Type B pancreatic cell (in vitro differentiated cells): ENCODE measurements at places on chromosomes 12 and 14. TPM values are rescaled to one million over a fixed set of nuclear protein-coding genes. Genes with fewer than 3 reads are reported as not detected.

- no peak overlapping the region for H3K4me3 ChIP-seq
- peaks cover 22% of the 10 kb centered on the region for H3K27me3 ChIP-seq
- H3K36me3 ChIP-seq = peaks cover 6% of the 10 kb centered on the region
- H3K4me1 ChIP-seq = no peaks in the 10 kb centered on the region
- no peak overlapping the region for H3K27ac ChIP-seq
- no peak for DNase-seq
Measured at GRCh38 chr12:15797818-15798217, 8.6 kb upstream of the EPS8 start.

GRCh38 chr12:74885775-74886174, 323.9 kb downstream of the KCNC2 start:
- no peak overlapping the region for H3K27ac ChIP-seq
- no peak overlapping the region for H3K4me3 ChIP-seq
- H3K4me1 ChIP-seq = peaks cover 10% of the 10 kb centered on the region
- DNase-seq = no peak
- no peaks in the 10 kb centered on the region for H3K36me3 ChIP-seq
- H3K27me3 ChIP-seq = no peaks in the 10 kb centered on the region

DNA sequence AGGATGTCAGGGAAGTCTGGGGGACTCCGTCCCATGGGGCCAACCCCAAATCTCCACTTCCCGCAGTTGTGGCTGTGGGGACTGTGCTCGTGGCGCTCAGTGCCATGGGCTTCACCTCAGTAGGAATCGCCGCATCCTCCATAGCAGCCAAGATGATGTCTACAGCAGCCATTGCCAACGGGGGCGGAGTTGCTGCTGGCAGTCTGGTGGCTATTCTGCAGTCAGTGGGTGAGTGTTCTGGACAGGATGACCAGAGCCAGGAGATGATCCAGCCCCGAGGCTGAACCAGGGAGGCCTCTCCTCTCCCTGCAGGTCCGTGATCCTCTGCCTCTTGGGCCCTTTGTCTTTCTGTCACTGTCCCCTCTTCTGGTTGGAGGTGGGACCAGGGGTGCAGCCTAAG, 8.8 kb upstream of the IFI27 start:
- H3K27me3 ChIP-seq = no peaks in the 10 kb centered on the region
- no peak overlapping the region for H3K27ac ChIP-seq
- H3K4me3 ChIP-seq = no peak overlapping the region
- DNase-seq = no peak
- H3K36me3 ChIP-seq = peaks cover 18% of the 10 kb centered on the region

DNA sequence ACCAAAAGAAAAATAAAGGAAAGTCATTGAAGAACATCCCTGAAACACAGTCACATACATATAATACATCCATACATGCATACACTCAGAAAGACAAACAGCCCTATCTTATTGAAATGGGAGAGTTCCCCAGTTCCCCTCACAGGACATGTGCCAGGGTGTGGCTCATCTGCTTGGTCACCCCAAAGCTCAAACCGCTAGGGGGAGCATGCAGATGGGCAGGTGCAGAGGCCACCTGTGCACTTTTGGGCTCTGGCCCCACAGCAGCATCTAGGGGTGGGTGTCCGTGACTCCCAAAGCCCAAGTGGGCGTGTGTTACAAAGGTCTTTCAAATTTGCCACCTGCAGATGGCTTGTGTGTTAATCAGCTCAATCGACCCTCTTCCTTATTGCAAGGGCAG, 75.2 kb downstream of the CMAS start:
- no peaks in the 10 kb centered on the region for H3K4me1 ChIP-seq
- H3K27me3 ChIP-seq = peaks cover 17% of the 10 kb centered on the region
- H3K27ac ChIP-seq = no peak overlapping the region
- no peak overlapping the region for H3K4me3 ChIP-seq
- no peaks in the 10 kb centered on the region for H3K36me3 ChIP-seq
- no peak for DNase-seq

DNA sequence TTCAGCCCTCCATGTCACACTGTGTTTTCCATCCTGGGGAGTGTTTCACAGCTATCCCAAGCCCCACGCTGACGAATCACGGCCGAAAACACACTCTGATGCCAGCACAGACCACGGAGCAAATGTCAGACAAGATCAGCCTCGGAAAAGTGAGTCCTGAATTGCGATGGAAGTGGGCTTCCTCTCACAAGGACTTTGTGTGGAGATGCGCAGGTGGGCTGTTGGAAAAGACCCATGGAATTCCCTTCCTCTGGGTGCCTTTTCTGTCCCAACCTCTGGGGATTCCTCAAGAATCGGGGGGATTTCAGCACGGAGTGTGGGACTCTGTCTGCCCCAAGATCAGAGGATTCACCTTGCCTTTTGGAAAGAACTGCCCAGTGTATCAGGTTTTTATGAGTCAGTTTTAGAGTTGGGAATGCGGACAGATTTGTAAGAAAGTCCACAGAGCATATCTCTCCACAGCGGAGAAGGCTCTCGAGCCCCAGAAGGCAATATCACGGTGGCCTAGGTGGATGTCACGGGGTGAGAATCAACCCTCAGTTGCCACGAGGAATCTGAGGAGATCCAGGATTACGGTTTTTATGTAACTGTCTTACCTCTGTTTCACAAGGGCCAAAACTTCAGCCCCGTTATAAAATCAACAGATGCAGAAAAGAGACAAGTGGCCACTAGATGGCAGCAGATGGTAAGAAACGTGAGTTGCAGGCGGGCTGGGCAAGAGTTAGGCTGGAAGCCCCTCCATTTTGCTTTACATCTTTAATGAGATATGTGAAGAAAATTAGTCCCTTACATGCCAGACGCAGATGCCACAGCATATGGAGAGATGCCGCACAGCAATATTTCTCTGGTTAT, 201.9 kb downstream of the DAD1 start:
- DNase-seq = peak; percentile 79
- H3K4me1 ChIP-seq = peaks cover 22% of the 10 kb centered on the region
- H3K36me3 ChIP-seq = no peaks in the 10 kb centered on the region
- H3K27me3 ChIP-seq = peaks cover 30% of the 10 kb centered on the region

GRCh38 chr12:112617153-112617505, 174.4 kb upstream of the RPH3A start:
- no peaks in the 10 kb centered on the region for H3K36me3 ChIP-seq
- H3K27ac ChIP-seq = no peak overlapping the region
- no peaks in the 10 kb centered on the region for H3K4me1 ChIP-seq
- DNase-seq = no peak
- no peak overlapping the region for H3K4me3 ChIP-seq

- DNase-seq = no peak
- no peak overlapping the region for H3K4me3 ChIP-seq
- no peaks in the 10 kb centered on the region for H3K27me3 ChIP-seq
- H3K27ac ChIP-seq = no peak overlapping the region
- no peaks in the 10 kb centered on the region for H3K36me3 ChIP-seq
- H3K4me1 ChIP-seq = no peaks in the 10 kb centered on the region
Measured at GRCh38 chr14:32524609-32525375, 195.7 kb downstream of the AKAP6 start.

DNA sequence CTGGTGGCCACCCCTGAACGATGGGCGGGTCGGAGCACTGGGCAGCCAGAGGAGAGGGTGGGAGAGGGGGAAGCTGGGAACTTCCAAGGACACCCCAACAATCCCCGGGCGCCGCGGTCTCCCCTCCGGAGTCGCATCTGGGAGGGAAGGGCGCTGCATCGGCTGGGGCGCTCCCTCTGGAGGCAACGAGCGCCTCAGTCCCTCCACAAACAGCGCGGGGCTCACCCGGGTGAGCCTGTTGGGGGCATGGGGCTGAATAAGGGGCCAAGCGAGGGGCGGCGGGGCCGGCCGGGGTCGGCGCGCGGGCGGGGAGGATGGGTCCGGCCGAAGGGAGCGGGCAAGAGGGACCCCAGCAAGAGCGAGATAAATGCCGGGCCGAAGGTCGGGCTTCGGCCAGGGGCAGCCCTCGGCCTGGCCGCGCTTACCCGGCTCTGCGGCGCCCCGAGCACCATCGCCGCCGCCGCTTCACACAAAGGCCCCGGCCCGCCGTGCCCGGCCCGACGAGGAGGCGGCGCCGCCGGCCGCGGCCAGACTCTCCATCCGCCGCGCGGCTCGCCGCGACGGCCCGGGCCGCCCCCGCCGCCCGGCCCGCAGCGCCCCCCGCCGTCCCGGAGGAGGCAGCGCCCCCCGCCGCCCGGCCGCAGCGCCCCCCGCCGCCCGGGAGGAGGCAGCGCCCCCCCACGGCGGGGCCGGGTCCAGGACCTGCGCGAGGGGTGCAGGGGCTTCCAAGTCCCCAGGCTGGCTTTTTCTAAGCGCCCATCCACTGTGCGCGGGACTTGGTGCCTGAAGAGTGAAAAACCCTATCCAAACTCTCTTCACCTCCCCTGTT, at the start of gene ZBTB39:
ZBTB39 (minus strand) TSS at position 567 of the 829 bp plus-strand sequence. CDS start 1,629 bp downstream, outside the sequence.
- H3K27me3 ChIP-seq = no peaks in the 10 kb centered on the region
- peaks cover 22% of the 10 kb centered on the region for H3K36me3 ChIP-seq
- H3K4me3 ChIP-seq = peak within 1 kb of the TSS; percentile 96
- peaks cover 28% of the 10 kb centered on the region for H3K4me1 ChIP-seq
- peak; percentile 78 for DNase-seq

SMIM41 gene
- not detected in 2 replicates for total RNA-seq

SYT1 gene
- total RNA-seq = 6.0 and 35.5 TPM in 2 replicates

DUSP6 gene
- total RNA-seq = 43.0 TPM in 2 replicates

NEUROD4 gene
- 1.6 and 3.3 TPM in 2 replicates for total RNA-seq

PLBD1 gene
- 21.1 and 30.5 TPM in 2 replicates for total RNA-seq
